ENCODE measurements at places on chromosomes 4 and X.

DNA sequence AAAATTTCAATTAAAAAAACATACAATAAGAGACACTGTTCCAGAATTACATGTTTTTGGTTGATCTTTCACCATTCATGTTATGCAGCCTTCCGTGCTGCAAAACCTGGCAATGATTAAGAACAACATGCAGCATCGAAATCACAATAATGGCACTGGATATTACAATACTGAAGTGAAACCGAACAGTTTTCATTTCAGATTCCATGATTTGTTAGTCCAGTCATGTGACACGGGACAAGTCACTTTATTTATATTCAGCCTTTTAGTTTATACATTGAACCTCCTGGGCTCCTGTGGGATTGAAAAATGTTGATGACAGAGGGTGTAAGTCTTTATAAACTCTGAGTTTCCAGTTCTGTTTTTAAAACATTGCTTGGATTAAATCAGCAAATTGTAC, 142.5 kb upstream of the TTC29 start:
- no peak for DNase-seq

GRCh38 chr4:157751631-157752030, 421.2 kb downstream of the GASK1B start:
- DNase-seq, result no peak

GRCh38 chrX:45807572-45808425, 607.1 kb upstream of the DIPK2B start:
- no peak for DNase-seq

DNA sequence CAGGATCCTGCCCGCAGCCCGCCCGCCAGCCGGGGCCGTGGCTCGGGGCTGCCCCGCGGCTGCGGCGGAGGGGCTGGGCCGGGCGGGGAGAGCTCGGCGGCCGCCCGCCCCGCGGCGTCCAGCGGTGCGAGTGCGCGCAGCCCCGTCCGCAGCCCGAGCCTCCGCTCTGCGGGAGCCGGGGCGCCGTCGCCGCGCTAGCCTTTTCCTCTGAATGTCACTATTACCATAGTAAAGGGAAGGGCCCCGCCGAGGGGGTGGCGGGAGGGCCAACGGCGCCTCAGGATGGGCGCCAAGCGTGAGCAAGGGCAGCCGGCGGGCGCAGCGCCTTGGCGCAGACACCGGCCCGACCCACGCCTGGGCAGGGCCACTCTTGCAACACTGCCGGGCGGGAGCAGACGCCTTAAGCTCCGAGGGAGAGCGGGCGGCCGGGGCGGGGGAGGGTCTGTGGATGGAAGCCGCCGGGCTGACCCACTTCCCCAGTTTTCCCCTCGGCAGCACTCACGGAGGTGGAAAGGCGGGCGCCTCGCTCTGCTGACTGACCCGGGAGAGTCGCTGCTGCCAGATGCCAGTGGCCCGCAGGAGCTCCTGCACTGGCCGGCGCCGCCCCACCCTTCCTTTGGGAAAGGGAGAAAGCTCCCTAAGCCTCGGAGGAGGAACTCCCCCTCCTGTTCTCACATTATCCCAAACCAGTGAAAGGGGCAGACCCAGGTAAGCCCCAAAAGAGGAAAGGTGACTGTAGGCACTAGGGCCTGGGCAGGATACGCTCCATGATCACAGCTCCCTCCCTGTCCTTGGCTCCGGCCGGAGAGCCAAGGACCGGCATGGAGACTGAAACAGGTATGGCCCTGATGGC, 329.4 kb downstream of the HNRNPD start:
- DNase-seq, result no peak

DNA sequence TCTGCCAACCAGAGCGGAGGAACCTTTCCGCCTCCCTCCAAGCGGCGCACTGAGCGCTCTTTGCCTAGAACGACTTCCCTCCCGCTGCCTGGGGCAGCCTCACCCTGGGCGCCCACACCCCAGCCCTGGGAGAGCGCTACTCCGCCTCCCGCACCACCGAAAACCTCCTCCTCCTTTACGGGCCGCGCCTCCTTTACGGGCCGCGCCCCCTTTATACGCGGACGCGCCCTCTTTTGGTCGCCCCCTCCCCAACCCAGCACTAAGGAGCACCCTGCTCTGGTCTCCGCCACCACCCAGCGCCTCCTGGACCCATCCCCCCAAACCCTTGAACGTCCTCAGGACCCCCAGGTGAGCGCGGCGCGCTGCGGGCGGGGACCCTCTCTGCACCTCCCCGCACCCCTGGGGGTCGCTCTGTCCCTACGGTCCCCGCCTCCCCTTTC, 586 bp upstream of the NSG1 start:
- no peak for DNase-seq

GRCh38 chrX:100098660-100099375, 311.3 kb downstream of the PCDH19 start:
- DNase-seq, result no peak

GRCh38 chr4:6222761-6223292, 22.5 kb upstream of the JAKMIP1 start:
- no peak for DNase-seq

- no peak for DNase-seq
Observed at GRCh38 chr4:4247696-4248028, 361 bp downstream of the TMEM128 start.

DNA sequence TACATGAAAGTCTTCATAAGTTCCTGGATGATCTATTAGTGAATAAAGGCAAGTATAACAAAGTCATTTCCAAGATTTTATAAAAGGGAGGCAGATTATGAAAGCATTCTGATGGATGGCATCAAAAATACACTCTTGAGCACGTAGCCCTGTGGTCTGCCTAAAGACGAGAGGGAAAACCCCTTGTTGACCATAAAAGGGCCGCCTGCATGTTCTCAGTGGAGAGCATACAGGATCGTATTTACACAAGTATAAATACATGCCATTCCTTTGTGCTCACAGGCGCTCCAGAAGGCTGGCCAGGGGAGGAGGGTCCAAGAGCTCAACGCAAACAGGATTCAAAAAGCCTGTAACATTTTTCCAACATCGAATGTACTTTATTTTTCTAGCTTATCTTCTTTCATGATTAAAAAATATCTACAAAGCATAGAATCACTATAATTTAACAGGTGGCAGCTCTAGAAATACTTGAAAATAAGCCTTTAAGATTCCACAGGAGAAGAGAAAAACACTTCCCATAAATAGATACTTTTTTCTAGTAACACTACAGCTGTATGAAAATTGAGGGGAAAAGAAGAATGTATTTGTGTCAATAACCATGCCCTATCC, 29.6 kb downstream of the PDGFC start:
- DNase-seq, result no peak

GRCh38 chr4:142160509-142160908, 524.1 kb downstream of the IL15 start:
- no peak for DNase-seq

GRCh38 chr4:38582445-38582844, 81.6 kb upstream of the KLF3 start:
- DNase-seq, result no peak

DNA sequence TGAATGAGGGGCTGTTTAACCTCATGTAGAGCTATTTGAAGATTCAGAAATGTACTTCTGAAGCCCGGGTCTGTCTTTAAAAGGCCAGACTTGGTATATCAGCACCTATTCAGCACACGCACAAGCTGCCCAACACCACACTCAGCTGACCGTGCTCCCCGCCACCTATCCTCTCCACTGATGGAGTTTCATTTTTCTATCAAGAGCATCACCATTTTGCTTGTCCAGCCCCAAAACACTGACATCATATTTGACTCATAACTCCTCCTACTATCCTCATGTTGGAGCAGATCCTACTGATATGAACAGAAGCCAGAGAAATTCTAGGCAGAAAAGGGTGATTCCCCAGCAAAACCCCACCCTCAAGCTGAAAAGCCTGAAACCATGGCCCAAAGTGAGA, 100.3 kb downstream of the SORBS2 start:
- no peak for DNase-seq

- no peak for DNase-seq
Observed at GRCh38 chr4:87853108-87853507, 20.3 kb downstream of the MEPE start.

DNA sequence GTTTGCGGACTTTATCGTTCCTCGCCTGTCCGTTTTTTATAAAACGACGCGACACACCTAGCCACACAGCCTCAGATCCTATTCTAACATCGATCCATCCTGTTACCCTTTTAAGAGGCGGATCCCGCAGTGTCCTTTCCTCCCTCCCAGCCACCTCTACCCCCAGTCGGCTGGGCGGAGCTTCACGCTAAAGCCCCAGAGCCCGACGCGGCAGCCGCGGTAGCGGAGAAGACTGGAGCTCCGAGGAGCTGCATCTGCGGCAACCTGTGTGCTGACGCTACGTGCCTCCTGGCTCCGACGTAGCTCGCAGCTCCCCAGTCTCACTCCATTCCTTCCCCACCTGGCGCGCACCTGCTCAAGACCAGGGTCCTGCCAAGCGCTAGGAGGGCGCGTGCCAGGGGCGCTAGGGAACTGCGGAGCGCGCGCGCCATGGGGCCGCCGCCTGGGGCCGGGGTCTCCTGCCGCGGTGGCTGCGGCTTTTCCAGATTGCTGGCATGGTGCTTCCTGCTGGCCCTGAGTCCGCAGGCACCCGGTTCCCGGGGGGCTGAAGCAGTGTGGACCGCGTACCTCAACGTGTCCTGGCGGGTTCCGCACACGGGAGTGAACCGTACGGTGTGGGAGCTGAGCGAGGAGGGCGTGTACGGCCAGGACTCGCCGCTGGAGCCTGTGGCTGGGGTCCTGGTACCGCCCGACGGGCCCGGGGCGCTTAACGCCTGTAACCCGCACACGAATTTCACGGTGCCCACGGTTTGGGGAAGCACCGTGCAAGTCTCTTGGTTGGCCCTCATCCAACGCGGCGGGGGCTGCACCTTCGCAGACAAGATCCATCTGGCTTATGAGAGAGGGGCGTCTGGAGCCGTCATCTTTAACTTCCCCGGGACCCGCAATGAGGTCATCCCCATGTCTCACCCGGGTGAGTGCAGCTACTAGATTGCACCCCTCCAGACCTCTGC, at the start of gene RNF128:
TSS of gene RNF128 (plus strand) at position 217 of the 953 bp plus-strand sequence. CDS start at position 430, 213 bp downstream.
- DNase-seq, result no peak

DNA sequence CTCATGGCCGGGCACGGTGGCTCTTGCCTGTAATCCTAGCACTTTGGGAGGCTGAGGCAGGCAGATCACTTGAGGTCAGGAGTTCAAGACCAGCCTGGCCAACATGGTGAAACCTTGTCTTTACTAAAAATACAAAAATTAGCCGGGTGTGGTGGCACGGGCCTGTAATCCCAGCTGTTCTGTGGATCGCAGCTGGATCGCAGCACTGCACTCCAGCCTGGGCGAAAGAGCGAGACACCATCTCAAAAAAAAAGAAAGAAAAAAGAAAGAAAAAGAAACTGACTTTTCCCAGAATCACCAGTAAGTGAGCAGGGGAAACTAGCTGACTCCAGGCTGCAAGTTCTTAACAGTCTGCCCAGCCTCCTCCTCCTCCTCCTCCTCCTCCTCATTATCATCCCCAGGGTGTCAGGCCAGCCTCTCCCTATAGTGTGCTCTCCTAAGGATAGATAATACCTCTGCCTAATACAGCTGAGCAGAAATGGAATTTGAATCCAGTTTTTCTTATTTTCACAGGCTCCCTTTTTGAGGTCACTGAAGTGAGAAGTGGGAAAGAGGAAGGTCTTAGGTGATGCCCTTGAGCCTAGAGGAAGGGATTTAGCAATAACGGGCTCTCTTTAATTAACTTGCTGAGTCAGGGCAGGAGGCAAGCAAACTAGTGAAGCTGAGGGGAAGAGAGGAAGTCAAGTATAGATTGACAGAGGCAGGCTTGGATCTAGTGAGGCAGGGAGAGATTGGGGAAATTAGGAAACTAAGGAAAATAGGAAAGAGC, 11.8 kb upstream of the ELF2 start:
- no peak for DNase-seq

DNA sequence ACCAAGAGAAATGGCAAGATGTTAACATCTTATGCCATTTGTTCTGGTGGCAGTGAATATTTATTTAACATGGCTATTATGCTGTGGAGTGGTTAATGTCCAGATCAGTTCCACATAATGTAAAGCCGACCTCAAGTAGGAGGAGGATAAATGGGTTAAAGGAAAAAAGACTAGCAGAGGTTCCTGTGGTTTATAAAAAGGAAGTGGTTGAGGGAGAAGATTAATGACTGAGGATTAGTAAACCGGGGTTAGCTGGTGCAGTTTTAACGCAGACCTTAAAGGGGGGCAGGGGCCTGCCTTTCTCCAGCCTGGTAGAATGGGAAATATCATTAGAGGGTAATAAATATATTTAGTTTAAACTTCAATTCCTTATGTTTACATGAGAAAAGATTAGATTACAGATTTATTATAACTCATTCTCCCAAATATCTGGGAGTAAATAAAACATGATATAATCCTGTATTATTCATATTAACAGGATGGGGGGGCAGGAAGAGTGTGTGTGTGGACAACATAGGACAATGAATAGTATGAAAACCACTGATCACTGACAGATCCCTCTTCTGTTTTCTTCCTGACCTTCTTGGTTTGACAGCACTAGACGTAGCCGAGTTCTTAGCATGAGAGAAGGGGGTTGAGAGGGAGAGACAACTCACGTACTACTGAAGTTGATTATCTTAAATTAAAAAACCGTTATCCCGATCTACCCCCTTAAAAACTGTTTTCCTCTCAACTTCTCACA, 124.1 kb upstream of the LIMCH1 start:
- DNase-seq, result no peak

DNA sequence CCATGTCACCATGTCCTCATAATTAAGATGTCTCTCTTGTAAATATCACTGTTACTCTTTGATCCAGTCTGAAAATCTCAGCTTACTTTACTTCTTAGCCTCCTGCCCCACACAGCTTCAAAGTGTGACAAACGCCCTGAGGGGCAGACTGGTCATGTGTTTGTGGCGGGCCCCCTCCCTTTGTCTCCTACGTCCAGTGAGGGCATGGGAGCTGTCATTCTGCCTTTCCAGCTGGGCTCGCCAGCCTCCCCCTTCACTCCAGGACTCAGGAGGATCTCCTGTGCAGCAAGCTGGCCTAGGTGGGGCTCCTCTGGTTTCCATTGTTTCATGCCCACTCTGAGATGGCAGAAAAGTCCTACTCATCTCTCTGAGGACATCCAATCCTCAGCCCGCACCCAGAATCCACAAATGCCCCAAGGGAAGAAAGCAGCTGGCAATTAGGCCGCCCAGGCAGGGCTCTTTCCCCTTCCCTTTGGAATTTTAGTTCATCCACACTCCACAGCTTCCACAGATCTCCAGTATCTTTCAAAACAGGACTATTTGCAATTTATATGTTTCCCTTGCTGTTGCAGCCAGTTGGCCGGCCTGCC, 86.4 kb upstream of the C4orf50 start:
- no peak for DNase-seq

- no peak for DNase-seq
Observed at GRCh38 chrX:47146121-47146935, 1.3 kb downstream of the RBM10 start.

- no peak for DNase-seq
Observed at GRCh38 chr4:158599150-158599549, 72.5 kb downstream of the C4orf46 start.

DNA sequence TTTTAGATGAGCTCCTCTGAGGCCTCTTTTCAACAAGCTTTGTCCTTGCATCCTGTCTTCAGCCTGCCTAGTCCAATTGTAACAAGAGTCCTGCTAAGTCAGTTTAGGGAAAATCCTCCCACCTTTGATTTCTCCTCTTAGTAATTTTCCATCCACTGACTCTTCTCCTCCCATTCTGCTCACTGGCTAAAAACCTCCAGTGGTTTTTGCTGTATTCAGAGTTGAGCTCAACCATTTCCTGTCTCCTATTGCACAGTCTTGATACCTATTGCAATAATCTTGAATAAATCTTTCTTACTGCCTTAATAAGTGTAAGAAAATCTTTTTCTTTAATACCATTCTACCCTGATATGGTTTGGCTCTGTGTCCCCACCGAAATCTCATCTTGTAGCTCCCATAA, 117.8 kb upstream of the ENPP6 start:
- DNase-seq, result no peak

- DNase-seq, result no peak
Observed at GRCh38 chr4:77451530-77451929, 154.1 kb upstream of the CXCL13 start.

All from activated CD4-positive, CD25-positive, alpha-beta regulatory T cell treated with anti-CD3 and anti-CD28 coated beads, Interleukin-2, amount 50 U/mL, for 72 hours (primary cell).